Erythroblast (primary cell): ENCODE measurements at places on chromosomes 5 and 9.
A peak's percentile ranks its signal among the peaks of the same experiment; 100 is the strongest.

DNA sequence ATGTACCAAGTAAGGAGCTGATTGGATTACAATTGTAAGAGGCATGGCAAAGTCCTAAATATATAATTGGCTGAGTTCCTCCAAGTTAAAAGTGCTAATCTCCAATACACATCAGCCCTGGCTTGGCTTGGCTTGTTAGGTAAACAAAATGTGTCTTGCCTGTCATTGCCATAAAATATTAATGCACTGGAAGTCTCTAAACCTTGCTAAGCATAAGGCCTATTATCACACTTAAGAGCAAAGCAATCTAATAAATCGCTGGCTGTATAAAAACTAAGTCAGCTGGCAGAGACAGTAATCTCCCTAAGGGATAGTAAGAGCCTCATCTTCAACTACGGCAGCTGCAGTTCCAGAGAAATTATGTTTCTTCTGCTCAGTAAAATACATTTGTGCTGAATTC is 418.6 kb upstream of the GRAMD2B start:
- DNase-seq: no peak

DNA sequence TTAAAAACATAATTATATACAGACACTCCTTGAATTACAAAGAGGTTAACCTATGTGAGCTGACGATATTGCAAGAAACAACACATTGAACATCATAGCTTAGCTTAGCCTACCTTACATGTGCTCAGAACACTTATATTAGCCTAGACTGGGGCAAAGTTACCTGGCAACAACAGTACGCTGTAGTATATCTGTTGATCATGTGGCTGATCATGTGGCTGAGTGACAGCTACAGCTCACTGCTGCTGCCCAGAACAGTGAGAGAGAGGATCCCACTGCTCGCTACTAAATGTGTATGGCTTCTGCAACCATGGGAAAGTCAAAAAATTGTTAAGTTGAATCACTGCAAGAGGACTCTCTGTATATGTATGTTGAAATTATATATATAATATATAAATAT is 169.9 kb downstream of the CDH9 start:
- no peak for DNase-seq

DNA sequence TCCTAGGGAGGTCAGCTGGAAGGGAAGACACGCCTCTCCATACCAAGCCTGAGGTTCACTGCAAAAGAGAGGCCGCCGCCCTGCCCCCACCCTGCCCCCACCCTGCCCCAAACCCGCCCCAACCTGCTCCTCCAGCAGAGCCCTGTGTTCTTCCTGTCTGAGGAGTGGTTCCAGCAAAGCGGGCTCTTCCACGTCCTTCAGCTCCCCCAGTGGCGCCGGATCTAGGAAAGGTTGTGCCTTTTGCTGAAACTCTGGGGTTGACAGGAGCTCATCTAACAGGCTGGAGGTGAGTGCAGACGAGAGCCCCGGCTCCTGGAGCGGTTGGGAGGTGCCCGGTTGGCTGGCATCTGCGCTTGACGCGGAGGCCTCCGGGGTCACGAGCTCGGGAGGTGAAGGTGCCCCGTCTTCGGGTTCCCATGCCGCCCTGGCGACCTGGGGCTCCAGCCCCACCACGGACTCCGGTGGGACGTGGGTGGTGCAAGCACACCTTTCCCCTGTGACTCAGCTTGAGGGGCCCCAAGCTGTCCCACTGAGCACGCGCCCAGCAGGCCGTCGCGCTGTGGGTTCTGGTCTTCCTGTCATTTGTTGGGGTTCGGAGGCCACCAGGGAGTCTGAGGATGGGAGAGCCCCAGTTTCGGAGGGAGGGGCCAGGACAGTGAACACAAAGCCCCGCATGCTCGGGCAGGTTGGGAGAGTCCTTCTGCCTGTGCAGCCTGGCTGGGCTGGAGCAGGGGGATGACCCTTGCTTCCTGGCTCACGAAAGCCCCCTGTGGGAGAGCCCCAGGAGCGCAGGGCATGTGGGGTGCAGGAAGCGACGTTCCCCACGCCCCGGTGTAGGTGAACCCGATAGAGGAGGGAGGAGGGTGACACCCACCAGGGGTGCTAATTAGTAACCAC is 1467.1 kb downstream of the FOXD4L5 start:
- DNase-seq: no peak

DNA sequence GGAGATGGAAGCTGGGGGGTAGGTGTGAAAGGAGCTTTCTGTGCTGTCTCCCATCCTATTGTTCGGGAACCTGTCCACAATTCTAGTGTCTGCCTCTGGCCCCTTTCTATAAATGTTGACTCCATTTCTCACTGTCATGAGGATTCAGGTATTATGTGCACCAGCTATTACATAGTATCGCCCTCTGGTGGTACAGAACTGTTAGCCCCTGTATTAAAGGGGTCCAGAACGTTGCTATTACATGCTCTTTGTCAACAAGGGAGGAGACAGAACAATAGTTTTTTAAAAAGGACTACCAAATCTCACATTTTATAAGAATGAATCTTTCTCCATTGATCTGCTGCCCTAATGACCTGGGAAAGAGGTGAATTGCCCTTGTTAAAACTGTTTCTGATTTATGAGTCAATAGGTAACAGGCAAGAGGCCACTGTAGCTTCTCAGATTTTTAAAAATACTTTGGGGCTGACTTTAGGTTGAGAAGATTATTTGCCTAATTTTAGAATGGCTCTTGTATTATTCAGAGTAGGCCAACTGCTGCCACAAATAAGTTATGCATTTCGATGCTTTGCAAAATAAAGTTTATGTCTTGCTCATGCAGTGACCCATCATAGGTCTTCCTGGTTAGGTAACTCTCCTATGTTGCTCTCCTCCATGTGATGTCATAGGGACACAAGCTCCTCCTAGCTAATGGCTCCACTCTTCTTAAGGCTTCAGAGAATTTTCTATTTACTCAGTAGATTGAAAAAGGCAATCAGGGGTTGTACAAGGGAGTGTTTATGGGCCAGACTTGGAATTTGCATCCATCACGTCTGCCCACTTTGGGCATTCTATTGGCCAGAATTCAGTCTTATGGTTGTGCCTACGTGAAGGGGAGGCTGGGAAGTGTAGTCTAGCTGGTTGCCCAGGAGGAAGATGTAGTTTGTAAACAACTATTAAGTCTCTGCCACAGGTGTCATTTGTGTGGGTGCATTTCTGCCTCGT is 20.8 kb downstream of the DCANP1 start:
- DNase-seq: peak; percentile 72

GRCh38 chr5:167294882-167295680 is 996.4 kb upstream of the WWC1 start:
- no peak for DNase-seq

DNA sequence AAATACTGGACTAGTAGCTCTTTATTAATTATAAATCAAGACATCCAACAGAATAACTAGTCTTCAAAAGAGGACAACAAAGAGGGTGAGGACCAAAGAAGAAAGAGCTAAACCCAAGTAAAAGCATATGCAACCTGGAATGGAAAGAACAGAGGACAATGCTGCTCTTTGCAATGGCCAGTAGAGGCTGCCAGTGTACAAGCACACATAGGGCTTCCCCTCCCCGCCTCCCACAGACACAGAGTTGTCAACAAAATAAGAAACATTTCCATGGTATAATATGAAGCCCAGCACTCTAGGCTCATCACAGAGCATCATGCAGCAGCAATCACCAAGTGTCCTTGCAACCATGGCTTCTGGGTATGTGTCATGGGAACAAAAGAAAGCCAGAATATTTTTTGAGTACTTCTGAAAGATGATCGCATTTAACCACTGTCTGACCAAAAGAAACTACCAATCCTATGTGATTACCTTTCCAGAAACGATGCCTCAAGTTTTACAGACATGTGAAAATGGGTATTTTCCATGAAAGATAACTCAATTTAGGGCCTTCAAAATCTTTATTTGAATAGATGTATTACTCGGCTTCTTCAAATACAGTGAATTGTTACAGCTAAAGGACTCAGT is 58.1 kb downstream of the RFX3 start:
- DNase-seq: peak; percentile 78

GRCh38 chr5:141492168-141492885 is 3.4 kb downstream of the PCDHGC5 start:
- no peak for DNase-seq

DNA sequence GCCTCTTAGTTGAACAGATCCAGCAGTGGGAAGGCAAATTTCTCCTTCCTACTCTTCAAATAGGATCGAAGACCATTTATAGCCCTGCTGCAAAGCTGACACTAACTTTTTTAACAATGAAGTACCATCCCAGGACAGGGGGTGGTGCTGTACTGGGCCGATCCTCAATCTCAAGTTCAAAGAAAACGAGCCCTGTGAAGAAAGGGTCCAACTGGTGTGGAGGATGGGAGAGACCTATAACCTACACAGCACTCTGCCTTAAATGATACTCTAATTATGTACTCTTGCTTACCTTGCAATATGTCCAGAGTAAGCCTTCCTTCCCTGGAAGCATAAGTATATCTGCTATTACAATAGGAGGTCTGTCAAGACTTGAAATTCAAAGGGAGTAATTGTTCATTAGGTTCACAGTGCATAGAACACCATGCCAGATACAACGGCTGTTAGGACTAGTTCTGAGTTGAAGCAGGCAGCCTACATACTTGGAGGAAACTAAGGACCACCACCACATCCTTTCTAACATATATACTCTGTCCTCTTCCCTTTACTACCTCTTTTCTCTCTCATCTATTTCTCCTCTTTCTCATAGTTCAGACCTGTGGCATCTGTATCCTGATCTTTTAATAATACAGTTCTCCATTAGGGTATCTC is 6.2 kb downstream of the ETF1 start:
- peak; percentile 55 for DNase-seq

GRCh38 chr9:115921301-115921700 is 232.3 kb upstream of the PAPPA start:
- DNase-seq: no peak

DNA sequence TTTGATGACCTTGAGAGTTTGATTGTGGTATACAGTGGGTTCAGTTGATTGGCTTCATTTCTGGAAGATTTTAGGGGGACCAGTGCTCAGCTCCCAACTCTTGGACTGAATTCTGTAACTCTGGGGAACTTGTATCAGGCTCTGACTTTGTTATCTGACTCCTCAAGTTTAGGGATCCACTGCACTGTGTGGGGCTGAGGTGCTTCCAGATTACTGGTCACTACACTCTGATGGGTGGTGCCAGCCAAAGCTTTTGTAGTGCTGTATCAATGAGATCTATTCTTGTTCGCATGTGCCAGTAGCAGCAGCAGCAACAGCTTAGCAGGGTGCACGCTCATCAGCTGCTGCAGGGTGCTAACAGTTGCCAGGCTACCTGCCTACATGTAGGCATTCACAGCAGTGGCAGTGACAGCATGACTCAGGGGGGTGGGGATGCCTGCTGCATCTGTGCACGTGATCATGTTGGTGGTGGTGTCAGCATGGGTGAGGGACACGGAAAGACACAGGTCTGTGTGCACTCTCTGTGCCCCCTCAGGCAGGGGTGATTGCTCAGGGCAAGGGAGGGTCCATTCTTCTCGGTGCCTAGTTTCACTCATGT is 438.8 kb upstream of the SEMA6A start:
- no peak for DNase-seq

- no peak for DNase-seq
These were observed 135.2 kb downstream of the PTTG1 start for GRCh38 chr5:160556846-160557245.

DNA sequence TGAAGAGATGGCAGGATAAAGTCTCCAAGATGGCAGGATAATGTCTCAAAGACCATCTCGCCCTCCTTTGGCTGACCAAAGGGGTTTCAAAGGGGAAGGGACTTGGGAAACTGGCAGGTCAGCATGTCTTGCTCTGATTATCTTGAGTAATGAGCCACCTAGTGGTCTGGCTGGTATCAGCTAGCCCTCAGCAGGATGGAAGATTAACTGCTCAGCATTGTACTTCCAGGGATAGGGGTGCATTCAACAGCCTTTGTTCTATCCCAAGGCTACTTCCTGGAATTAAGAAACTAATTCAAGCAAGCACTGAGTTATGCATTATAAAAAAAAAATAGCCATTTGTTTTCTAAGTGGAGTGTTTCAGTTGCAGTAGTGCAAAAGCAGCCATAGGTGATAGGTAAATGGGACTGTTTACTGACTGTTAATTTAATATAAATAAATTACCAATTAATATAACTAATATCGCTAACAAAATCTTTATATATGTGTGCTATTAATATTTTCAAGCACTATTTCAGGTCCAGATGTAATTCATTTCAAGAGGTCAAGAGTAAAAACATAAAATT is 555.5 kb downstream of the CDH9 start:
- no peak for DNase-seq

- DNase-seq: no peak
These were observed 1154.7 kb downstream of the DTWD2 start for GRCh38 chr5:117833691-117834090.

DNA sequence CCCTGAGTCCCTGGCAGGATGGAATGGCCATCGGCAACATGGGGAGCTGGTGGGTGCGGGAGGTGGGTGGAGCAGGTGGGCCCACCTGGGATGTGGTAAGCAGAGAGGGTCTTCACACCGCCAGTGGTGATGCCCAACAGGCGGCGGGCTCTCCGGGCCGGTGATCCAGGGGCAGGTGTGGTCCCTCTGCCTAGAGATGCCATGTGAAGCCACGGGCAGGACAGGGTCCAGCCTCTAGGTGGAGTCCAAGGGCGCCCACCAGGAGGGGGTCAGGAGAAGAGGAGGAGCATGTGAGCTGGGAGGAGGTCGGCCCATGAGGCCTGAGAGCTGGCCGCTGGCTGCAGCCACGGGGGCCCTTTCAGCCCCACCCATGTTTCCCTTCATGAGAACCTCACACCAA is 221.1 kb downstream of the FANCC start:
- DNase-seq: no peak

DNA sequence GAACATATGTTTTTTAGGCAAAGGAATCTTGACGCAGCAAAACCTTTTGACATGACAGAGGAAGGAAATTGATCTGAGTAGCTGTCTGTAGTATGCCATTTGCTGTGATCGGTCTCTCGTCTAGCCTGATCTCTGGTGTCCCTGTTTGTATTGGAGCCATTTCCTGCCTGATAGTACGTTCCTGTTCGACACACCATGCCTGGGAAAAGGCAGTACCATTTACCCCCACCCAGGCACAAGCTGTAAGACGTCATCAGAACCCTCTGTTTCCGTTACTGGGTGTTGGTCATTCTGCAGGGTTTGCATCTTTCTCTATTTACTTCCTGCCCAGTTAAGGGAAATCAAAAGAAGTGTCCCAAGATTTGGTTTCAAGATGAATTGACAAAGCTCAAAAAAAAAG is 129.7 kb downstream of the CEMIP2 start:
- DNase-seq: peak; percentile 3

DNA sequence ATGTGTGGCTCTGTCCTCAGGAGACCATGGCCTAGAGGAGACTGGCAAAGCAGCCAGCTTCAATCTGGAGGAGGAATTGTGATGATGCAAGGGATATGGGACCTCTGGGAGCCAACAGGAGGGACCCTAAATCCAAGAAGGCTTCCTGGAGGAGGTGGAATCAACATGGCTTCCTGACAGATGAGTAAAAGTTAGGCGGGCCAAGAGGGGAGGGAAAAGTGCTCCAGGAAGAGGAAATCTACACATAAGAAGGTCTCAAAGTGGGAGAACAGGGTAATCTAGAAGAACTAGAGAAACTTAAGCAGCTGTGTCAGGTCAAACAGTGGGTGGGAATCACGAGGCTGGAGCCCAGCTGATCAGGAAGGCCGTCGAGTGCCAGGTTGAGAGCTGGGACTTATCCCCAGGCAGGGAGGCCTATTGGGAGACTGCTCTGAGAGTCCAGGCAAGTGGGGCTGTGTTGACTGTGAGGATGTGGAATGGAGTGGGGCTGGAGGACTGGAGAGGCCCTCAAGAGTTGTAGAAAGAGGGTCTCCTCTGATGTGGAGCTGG is 119.1 kb downstream of the C9orf50 start:
- DNase-seq: no peak
